ENCODE measurements at places on chromosomes 12 and 14.
A peak's percentile ranks its signal among the peaks of the same experiment; 100 is the strongest.

DNA sequence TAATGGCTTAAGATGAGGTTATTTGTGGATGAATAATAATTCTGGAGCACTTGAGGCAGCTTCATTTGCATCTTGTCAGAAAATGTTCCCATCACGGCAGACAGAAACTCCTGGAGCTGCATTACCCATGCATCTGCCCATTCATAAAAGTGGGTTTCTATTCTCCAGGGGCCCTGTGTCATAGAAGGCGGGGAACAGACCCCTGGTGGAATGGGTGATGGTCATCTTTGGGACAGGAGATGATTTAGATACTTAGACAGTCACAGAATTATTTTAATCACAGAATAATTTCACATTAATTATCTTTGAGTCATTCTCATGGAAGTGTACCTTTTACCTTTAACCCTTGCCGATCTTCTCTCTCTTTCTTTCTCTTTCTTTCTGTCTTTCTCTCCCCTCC lies 980.7 kb upstream of the TMEM132C start:
- no peak for DNase-seq

DNA sequence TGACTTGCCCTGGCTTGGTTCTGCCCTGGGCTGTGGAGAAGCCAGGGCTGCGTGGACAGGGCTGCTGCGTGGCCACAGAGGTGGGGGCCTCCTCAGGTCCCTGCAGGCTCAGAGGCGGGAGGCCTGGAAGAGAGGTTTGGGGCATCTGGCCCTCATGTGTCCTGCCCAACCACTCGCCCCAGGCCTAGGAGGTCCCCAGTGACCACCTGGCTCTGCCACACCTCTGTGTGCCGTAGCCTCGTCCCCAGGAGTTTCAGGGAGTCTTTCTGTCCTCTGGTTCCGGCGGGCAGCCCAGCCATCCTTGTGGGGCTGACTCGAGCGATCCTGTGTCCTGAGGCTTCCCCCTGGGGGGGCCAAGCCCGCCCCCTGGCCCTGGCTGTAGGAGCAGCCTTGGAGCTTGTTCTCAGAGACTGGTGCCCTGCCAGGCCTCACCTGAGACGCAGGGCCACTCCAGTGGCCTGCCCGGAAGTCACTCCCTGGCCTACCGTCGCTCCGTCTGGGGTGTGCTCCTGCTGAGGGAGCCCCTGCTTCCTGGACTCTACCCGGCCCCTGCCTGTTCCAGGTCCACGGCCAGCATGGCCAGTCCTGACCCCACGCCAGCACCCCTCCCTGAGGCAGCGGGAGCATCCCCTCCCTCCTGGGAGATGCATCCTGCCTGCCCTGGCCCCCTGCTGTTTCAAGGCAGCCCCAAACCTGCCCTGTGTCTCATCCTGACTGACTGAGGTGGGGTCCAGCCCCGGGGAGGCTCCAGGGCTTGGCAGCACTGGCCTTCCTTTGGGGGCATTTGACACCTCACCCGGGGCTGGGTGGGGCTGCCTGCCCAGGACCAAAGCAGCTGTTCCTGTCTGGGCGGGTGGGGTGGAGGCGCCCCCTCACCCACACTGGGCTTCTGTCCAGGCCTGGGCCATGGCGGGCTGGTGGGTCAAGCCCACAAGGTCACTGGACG lies 13.9 kb downstream of the ASPG start:
- no peak for DNase-seq

- DNase-seq = peak; percentile 52
These were observed 102.1 kb downstream of the ERGIC2 start for GRCh38 chr12:29278673-29279420.

- DNase-seq = peak; percentile 94
These were observed 172.2 kb downstream of the SNAPC1 start for GRCh38 chr14:61934385-61934784.

GRCh38 chr14:38044710-38045109 lies 163.0 kb upstream of the SSTR1 start:
- DNase-seq = no peak

GRCh38 chr14:49497725-49498348 lies 88.3 kb downstream of the RPS29 start:
- DNase-seq = peak; percentile 45

DNA sequence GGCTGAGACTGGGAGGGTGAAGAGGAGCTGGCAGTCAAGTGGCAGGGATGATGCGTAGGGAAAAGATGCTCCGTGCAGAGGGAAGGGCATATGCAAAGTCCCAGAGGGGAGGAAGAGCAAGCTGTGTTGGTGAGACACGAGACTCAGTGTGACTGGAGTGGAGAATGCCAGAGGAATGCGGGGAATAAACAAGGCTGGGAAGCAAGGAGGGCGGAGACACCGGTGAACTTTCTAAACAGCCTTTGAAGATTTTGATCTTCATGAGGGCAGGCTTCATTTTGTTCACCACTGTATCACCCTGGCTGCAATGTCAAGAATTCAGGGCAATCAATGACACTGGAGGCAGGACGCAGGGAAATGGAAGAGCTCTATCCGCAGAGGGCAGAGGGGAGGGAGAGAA lies 535.8 kb downstream of the FUT8 start:
- no peak for DNase-seq

- no peak for DNase-seq
These were observed 13.4 kb downstream of the BTG1 start for GRCh38 chr12:92132288-92132687.

DNA sequence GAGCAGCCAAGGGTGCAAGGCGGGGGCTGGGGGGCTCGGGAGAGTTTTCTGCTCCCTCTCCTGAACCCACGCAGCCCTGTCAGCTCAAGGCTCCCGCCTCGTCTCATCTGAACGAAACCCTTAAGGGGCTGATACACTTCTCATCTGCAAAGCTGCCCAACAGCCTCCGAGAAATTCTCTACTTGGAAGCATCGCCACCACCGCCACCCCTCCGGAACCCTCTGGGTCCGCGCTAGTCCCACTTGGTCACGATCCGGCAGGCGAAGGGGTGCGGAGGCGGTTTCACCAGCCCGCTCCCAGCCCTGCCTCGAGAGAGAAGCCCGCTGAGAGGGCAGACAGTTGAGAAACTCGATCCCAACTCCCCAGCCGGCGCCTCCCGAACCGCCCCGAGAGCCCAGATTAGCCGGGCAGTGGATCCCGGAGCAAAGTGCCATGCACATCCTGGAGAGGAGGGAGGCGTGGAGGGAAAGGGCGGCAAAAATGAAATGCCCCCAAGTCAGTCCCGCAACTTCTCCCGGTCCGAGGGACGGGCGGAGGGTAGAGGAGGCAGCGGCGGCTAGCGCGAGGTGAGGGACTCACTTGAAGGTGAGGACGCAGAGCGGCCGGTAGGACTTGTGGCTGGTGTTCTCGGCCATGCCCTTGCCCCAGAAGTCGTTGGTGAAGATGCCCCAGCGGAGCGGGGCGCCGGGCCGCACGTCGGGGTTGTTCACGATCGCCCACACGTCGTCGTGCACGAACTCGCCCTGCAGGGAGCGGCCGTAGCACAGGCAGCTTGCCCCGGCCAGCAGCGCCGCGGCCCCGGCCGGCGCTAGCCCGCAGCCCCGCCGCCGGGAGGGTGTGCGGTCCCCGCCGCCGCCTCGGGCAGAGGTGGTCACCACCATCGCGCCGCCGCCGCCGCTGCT lies 620 bp downstream of the TMTC1 start:
- DNase-seq = peak; percentile 26

- no peak for DNase-seq
These were observed 1.3 kb upstream of the RD3L start for GRCh38 chr14:103943673-103944072.

DNA sequence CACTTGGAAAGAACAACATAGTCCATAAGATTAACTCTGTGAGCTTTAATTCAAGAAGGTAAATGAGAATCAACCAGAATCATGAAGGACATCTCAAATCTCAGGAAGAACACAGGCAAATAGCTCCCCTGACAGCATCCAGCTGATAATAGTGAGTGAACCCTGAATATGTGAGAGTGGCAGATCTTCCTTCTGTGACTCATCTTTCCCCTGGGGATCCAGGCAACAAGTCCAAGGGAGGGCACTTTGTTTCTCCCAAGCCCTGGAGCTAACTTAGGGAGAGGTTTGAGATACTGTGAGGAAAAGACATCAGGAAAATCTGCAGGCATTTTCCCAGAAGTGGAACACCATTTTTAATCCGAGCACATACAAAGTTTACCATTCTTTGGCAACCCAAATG lies 763.9 kb upstream of the MGAT4C start:
- DNase-seq = no peak

DNA sequence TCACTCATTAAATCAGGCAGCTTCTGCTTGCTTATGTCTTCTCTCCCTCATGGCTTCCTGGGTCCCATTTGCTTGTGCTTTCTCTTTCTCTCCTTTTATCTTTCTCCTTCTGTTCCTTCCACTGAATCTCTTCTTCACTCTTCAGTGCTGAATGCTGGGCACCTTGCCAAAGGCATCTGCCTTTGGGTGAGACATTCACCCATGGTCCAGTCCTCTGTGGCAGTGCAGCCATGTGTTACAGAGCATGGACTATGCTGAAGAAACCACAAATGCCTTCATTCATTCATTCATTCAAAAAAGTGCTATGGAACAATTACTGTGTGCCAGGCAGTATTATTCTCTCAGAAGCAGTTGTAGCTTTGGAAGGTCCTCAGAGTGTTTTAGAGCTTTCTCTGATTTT lies 344.4 kb upstream of the STXBP6 start:
- no peak for DNase-seq

- DNase-seq = no peak
These were observed 116.6 kb downstream of the CALM1 start for GRCh38 chr14:90513161-90514014.

GRCh38 chr14:59677771-59678231 lies 101.2 kb upstream of the CCDC175 start:
- DNase-seq = peak; percentile 27

GRCh38 chr14:33254342-33254741 lies 315.7 kb downstream of the NPAS3 start:
- DNase-seq = no peak

Measured in astrocyte (in vitro differentiated cells and primary cell).